ENCODE measurements at places on chromosomes 16 and 17.

DNA sequence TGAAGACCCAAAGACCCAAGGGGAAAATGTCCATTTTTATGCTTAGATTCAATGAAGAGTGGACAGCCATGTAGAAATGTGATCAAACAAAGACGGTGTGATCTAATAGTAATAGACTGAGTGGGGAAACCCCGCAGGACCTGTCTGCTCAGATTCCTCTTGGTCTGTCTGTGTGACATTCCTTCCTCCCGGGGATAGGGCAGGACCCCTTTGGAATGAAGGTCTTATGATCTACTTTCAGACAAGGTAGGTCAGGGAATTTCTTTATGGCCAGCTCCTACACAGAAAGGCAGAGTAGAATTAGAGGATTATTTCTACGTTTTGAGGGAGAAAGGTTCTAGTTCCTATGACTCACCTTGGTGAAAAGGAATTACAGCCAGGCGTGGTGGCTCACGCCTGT is 267.6 kb downstream of the STX8 start:
- DNase-seq = no peak

- DNase-seq = no peak
Measured at GRCh38 chr17:54028986-54029580, 206.4 kb downstream of the KIF2B start.

DNA sequence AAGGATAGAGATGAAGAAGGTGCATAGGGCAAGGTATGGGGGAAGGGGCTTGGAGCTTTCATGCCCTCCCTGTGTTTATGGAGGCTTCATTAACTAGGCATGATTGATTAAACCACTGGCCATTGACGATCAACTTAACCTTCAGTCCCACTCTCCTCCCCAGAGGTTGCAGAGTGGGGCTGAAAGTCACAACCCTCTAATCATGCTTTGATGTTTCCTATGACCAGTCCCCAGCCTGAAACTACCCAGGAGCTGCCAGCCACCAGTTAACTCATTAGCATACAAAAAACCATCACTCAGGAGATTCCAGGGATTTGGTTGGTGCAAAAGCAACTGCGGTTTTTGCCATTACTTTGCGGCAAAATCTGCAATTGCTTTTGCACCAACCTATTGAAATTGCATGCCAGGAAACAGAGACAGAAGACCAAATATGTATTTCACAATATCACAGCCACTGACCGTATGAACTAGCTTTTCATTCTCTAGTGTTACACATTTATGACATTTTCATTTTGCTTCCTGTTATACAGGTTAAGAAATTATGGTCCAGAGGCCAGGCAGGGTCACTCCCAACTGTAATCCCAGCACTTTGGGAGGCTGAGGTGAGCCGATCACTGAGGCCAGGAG is 5.4 kb downstream of the GFOD2 start:
- no peak for DNase-seq

DNA sequence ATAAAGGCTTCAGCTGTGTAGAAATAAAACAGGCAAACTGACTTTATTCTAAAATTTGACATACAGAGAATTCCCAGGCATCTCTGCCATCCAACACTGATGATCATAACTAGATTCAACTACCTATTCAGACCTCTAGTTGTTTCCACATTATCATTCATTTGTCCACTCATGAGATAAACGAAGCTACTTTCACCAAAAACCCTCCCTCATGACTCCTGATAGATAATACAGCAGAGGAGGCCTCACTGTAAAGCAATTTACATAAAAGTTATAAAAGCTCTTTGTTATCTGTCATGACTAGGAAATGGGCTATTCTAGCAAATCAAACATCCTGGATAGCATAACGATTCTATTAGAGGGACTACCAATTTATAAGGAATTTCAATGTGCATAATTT is 19.6 kb upstream of the RFFL start:
- DNase-seq = no peak

- DNase-seq = no peak
Measured at GRCh38 chr17:79517827-79518584, 92.8 kb downstream of the RBFOX3 start.

DNA sequence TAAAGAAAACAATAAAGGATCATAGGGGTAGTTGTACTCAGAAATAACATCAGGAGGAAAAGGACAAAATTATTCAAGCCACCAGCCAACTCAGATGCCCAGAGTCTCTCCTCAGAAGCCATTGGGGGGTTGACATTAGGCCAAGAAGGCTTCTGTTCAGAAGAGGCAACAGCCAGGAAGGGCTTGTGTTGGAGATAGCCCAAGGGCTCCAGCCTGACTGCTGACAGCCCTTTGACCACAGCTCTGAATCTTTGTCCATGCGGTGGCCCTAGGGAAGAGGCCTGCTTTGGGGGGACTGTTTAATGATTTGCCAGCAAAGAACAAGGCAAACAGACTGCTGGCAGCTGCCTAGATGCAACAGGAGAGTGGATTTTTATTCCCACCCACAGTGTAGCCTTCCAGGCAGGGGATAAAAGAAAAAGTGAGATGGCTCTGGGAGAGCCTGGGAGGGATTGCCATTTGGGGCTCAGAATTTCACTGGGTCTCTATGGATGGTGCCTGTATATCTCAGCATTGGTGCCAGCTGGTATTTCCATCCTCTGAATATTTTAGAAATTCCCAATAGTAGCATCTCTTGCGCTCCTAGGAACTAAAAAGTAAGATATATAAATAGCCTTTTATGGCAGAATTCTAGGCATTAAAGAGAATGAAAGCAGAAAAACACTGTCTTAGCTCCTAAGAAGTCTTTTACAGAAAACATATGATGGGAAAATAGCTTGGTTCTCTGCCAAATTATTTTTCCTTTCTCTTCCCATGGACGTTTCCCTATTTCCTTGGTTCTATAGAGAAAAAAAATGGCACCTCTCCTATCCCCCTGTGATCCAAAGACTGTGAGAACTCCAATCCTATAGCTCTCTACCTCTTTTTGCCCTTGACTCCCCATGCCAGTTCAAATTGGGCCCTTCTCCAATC is 29.4 kb upstream of the SUPT4H1 start:
- no peak for DNase-seq

DNA sequence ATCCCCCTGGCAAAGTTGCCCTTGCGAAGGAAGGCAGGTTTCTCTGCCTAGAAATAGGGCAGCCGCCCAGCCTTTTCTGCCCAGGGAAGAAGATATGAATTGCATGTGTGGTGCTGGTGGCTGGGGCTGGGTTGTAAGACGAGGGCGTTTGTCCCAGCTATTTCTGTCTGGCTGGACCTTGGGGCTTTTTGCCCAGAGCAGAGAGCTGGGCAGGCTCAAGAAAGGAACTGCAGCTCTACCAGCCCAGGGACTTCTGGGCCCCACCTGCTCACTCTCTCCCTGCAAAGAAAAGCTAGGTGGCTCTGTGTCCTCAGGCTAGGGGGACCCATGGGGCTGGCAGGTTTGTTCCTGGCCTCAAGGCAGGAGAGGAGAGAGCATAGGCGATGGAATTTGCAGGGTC is 586 bp downstream of the CACNG1 start:
- no peak for DNase-seq

DNA sequence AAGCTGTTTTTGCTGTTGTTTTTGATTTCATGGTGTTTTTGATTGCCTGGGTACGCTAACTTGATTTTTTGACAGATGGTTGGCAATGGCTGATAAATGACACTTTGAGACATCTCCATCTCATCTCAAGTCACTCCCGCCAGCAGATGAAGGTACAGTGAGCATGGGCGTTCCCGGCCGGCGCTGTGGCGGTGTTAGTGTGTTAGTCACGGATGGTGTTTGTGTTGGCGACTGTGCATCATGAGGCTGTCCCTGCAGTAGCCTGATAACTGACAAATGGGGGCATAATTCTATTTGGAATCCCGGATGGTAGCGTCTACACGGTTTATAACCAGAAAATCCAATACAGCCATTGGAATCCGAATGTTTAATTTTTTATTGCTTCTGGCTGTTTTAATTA is 81.6 kb upstream of the ZNF750 start:
- DNase-seq = no peak

DNA sequence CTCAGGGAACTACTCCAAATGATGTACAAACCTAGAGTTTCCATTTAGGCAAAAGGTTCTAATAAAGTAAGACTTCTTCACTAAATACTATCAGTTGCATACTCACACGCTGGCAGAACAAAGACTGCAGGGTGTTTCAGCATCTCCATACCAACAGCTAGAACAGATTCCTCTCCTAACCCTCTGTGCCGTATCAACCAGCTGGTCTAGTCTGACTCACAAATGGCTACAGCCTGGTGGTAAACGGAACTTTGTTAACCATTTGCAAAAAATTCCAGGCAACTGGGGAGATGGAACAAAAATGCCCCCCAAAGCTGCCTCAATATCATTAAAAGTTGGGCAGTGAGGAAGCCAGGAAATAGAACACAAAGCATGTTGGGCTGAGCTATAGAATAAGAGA is 217.1 kb downstream of the GRIN2A start:
- DNase-seq = no peak

GRCh38 chr17:43588121-43588520 is 42.0 kb upstream of the ETV4 start:
- no peak for DNase-seq

GRCh38 chr16:22216191-22216831 is 10.2 kb downstream of the EEF2K start:
- no peak for DNase-seq

GRCh38 chr17:49390548-49391324 is 23.9 kb downstream of the PHB1 start:
- DNase-seq = no peak

DNA sequence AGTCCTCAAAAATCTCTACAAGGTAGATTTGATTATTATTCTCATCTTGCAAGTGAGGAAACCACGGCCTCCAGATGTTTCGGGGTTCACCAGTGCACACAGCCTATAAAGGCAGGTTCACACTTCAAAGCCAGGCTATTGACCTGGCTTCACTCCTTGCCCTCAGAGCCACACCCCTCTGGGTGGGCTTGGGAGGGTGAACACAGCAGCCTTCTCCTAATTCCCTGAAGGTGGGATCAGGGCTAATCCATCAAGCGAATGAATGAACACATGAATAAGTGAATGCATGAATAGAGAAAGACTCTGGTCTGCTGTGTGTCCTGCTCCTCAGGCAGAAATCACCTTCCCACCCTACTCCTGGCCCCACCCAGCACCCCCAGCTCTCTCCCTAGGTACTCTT is 139.0 kb downstream of the CYLD start:
- DNase-seq = no peak

- DNase-seq = no peak
Measured at GRCh38 chr16:53515259-53515658, 12.2 kb upstream of the AKTIP start.

- no peak for DNase-seq
Measured at GRCh38 chr16:87086575-87086974, 230.6 kb downstream of the C16orf95 start.

- no peak for DNase-seq
Measured at GRCh38 chr16:67555795-67556212, 6.5 kb upstream of the CTCF start.

DNA sequence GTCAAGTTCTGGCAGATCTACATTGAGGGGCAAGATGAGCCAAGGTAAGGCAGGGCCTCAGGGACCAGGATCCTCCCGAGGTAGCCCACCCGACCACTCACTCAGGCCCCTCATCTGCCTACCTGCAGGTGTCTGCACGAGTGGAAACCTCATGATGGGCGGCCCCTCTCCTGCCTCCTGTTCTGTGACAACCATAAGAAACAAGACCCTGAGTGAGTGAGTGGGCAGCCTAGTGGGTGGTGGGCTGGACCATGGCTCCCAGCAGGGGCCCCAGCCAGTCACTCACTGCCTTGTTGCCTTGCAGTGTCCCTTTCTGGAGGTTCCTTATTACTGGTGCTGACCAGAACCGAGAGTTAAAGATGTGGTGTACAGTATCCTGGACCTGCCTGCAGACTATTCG is 5.4 kb downstream of the EDC4 start:
- no peak for DNase-seq

DNA sequence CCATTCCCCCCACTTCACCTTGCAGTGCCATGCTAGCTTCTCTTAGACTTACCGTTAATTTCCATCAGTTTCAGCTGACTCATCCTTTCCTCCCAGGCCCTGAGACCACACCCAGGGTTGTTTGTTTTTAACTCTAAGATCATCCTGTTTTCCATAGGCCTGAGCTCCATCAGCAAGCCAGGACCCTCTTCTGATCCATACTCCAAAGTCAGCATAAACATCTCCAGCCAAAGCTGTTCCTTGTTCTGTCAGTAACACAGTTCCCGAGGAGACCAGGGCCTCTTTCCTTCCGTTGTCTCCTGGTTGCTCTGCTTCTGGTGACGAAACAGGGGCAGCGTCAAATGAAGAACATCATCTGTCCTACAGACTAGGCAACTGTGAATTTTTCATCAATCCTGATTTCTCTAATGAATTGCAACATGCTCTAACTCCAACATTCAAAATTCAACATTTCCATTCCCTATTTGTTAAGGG is 83.8 kb upstream of the HNF1B start:
- no peak for DNase-seq

DNA sequence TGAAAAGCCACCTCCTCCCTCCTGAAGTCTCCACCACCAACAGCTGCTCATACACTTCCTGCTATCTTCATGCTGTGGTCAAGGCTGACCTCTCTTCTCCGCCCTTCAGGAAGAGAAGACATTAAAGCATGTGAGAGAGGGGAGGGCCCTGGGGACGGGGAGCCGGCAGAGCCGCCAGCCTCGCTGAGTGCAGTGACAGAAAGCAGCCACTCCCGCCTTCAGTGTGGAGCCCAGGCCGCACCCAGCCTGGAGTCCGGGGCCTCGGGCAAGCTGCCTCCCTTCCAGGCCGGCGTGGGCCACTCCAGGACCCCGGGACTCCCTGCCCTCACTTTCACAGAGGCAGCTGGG is 94.7 kb upstream of the TNRC6C start:
- no peak for DNase-seq

GRCh38 chr16:10777356-10777755 is 33.7 kb downstream of the NUBP1 start:
- no peak for DNase-seq

- DNase-seq = no peak
Measured at GRCh38 chr16:86580063-86580790, 1.9 kb downstream of the FOXL1 start.

- no peak for DNase-seq
Measured at GRCh38 chr17:15265131-15265530, at the start of gene PMP22. Gene PMP22 (minus strand): TSS chr17:15265326. CDS start chr17:15260727, 4,599 bp downstream.

- no peak for DNase-seq
Measured at GRCh38 chr17:50487213-50488096, 8.8 kb downstream of the RSAD1 start.

DNA sequence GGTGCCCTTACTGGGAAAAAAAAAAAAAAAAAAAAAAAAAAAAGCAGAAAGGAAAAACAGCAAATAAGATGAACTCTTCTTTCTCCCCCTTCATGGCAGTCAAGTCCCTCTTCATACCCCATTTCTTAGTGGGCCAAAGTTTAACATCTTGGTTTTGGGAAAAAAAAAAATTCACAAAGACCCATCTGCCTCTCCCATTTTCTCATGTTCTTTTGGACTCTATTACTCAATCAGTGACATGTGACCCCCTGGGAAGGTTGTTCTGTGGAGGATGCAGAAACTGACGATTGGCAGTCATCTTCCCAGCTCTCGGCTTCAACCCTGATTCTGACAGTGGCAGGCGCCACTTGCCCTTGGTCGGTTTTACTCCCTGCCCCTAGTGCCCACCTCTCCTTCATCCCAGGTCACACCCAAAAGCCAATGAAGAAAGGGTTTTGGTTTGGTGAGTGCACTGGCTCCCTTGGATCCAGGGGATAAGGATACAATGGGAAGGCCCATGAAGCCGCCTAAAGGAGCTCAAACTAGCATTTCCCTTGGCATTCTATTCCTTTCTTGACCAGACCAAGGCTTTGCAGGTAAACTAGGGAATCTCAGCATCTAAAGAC is 60.7 kb upstream of the TBX2 start:
- DNase-seq = no peak
